ENCODE measurements at places on chromosomes 1 and 21.

DNA sequence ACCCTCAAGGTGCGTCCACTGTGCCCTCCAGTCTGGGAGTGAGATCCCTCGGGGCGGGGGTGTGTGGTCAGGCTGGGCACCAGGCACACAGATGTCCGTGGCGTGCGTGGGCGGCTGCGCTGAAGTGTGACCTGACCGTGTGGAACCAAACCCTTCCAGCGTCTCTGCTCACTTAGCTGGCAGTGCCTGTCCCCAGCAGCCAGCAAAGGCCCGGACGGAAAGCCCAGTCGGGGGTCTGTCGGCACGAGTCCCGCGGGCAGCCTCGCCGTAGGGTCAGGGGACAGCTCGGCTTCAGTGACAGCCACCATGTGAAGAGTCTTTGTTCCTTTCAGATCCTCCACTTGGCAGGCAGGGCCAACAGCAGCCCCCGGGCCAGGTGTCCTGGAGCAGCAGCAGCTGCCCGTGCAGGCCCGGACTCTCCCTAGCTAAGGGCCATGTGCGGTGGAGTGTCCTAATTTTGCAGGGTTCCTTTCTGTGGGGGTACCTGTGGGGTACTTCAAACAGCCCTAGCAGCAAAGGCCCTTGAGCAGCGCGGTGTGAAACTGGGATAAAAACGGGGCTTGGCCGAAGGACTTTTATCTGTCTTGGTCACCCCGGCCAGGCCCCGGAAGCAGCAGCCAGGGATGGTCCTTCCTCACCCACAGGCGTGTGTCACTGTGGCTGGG, 11.6 kb downstream of the TTLL10 start:
- DNase-seq = no peak

DNA sequence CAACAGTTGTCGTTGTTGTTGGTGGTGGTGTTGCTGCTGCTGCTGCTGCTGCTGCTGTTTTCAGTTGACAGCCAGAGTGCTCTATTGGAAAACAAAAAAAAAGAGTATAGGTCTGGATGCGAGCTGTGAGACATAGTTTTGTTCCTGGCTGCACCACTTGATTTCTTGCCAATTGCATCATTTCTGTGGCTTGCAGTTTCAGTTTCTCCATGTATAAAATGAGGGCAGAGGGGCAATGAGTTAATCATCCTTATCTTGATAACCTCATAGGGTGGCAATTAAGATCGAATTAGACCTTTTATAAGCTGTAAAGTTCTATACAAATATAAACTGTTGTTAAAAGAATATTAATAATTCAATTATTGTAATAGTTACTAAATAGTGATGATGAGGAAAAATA, 156.7 kb downstream of the DMRTA2 start:
- no peak for DNase-seq

GRCh38 chr1:63813829-63814277, 40.0 kb downstream of the ROR1 start:
- DNase-seq = no peak

- no peak for DNase-seq
Measured at GRCh38 chr1:115364046-115364779, 26.2 kb upstream of the NGF start.

- no peak for DNase-seq
Measured at GRCh38 chr1:108557296-108557695, 2.6 kb upstream of the EEIG2 start.

- DNase-seq = no peak
Measured at GRCh38 chr1:162404550-162405160, 7.3 kb downstream of the SH2D1B start.

DNA sequence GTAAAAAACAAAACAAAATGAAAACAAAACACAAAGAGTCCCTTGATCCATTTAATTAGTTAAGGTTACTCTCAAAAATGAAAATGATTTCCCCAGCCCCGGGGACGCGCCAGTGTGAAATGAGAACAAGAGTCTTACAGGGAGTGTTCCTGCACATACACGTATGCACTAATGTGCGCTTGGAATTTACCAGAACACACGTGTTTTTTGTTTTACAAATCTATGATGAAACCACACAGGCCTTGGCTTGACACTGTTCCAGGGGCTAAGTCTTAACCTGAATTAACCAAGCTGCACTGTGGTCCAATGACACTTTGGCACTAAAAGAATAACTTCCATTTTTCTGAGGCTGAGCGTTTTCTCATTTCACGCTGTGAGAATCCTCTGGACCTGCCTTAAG, 63.7 kb downstream of the SLC45A1 start:
- DNase-seq = no peak

GRCh38 chr1:226610671-226611070, 62.1 kb downstream of the STUM start:
- DNase-seq = peak; percentile 33

DNA sequence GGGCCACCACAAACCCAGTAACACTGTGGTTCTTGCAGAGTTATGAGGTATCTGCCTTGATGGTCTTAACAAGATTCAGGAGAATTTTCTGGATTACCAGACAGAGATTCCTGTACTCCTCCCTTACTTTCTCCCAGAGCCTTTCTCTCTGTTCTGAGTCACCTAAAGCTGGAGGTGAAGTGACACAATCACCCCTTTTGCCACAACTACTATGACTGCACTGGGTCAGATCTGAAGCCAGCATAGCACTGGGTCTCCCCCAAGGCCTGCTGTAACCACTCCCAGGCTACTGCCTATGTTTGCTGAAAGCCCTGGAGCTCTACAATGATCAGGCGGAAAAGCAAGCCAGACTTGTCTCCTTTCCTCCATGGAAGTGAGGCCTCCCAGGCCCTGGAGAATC, 156.7 kb upstream of the NEGR1 start:
- DNase-seq = no peak

GRCh38 chr21:32728456-32728839, 635 bp upstream of the SYNJ1 start:
- DNase-seq = no peak

- DNase-seq = no peak
Measured at GRCh38 chr1:40736085-40736531, 44.6 kb downstream of the NFYC start.

GRCh38 chr1:210400043-210400840, 71.5 kb downstream of the HHAT start:
- DNase-seq = no peak

DNA sequence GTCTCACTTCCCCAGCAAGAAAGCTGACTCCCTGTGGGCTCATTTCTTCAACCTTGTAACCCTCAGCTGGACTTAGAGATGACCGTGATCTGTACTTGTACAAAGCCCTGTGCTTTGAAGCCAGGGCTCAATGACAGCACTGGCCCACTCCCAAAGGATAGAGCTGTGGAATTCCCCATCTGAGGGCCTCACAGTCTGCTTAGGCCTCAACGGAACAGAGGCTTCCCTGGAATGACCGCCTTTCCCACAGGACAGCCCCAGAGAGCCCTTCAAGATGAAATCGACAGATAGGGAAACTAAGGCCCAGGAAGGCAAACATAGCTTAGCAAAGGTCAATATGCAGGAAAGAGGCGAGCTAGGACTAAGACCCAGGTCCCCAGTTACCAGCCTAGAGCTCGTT, 11.5 kb downstream of the SLC9A1 start:
- DNase-seq = no peak

DNA sequence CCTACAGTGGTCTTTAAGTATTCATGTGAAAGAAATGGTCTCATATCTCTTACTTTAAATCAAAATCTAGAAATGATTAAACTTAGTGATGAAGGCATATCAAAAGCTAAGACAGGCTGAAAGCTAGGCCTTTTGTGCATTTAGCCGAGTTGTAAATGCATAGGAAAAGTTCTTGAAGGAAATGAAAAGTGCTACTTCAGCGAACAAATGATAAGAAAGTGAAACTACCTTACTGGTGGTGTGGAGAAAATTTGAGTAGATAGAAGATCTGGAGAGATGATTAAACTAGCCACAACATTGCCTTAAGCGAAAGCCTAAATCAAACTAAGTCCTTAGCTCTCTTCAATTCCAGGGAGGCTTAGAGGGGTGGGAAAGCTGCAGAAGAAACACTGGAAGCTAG, 147.6 kb downstream of the DSCAM start:
- DNase-seq = no peak

Measured in coronary artery (tissue), 2 donors.